NB4 (cell line): ENCODE measurements at places on chromosomes 1 and 21.

DNA sequence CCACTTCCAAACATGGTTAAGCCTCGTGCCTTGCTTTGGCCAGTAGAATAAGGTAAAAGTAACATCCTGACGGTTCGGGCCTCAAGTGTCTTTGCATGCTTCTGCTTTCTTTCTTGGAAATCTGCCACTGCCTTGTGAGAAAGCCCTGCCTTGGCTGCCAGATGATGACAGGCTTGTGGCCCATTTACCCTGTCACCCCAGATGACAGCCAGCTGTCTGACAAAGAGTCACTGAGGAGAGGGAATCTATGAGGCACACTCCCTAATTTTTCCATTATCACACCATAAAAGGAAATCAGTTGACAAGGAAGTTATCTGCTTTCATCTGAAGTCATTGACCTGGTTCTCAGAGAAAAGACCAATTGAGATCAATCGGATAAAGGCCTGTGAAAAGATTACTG lies 199.8 kb downstream of the USH2A start:
- DNase-seq = no peak

DNA sequence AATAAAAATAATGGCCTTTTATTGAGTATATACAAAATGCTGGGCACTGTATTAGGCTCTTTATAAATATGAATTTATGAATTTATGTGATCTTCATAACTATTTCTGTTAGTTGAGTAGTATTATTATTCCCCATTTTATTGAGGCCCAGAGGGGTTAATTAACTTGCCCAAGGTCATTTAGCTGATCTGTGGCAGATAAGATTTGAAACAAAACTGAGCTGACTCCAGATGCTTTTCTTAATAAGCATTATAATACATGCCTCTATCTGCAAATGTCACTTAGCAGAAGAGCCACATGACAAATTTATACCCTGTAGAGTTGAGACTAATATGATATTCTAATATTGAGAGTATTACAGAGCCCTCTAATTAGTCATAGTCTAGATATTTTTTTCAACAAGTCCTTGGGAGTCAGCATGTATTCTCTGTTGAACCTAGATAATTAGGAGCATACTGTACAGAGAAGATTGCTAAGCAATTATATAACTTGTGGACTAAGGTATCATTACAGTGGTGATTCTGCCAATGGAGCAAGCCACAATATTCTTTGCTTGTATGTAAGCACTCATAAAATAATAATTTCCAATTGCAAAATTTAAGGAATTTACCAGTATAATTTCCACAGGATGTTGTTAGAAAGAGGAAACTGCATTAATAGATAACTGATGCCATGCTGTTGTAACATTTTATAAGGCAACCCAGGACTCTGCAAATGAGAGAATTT lies 112.0 kb downstream of the LRRC40 start:
- DNase-seq = no peak

DNA sequence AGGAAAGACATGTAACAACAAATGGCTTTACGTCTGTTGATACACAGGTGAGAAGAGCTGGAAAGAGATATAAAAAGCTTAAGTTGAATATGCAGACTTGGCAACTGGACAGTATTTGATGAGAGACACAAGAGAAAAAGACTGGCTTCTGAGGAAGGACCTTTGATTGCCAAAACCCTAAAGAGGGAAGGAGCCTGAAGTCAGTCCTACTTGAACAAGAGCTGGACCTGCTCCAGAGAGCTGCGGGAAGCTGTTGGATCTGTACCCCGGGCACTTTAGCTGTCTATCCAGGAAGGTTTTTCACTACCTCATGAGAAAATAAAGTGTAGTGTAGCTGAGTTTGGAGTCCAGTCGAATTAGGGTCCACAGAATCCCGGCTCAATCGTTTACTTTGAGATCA lies 25.3 kb upstream of the LRRC8B start:
- DNase-seq = no peak

DNA sequence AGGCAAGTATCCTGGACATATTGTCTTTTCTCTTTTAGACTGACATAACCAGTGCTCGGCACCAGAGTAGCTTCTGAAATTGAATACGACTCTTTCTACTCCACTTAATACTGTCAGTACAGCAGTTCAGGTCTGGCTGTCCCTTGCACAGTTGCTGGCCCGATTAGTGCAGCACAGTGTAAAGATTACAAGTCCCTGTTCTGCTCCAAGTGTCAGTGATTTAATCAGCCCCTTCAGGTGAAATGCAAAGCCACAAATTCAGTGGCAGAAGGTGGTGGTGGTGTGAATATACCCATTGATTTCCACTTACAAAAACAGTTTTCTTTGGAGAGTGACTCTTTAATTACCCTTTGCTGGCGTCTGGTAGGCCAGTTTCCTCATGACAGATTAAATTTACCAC lies 545.4 kb downstream of the ADGRL2 start:
- no peak for DNase-seq

- no peak for DNase-seq
Observed at GRCh38 chr1:42004860-42005259, 86.1 kb upstream of the HIVEP3 start.

- no peak for DNase-seq
Observed at GRCh38 chr1:8714173-8714572, 103.3 kb downstream of the RERE start.

DNA sequence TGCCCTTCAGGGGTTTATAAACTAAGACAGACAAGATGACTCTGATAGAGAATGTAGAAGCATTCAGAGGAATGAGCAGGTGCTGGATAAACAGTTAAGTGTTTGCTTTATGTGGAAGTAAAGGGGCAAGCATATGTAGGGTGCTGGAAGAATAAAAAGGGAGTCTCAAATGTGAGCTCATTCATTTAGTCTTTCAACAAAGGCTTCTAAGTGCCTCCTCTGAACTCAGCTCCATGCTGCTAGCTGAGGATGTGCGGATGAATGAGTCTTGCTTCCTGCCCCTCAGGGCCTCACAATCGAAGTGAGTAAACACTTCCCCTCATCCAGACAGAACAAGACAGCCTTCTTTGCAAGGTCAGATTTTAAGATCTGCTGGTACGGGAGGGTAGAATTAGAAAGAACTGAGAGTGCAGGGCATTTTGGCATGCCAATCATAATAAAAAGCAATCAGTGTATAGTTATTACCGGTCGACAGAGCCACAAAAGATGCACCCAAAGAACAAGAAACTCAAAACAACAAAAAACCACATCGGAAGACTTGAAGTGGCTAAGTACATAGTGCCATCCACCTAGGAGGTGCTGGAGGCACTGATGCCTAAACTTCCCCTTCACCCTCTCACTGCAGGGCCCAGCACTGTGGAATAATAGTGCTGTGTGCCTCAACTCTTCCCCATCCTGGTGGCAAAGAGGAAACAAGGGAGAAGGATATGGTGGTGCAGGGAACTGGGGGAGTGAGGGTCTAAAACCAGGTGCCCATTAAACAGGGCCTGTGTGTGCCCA lies 69.8 kb downstream of the TNR start:
- DNase-seq = no peak

- peak; percentile 79 for DNase-seq
Observed at GRCh38 chr1:40877698-40878097, 15.5 kb upstream of the CITED4 start.

DNA sequence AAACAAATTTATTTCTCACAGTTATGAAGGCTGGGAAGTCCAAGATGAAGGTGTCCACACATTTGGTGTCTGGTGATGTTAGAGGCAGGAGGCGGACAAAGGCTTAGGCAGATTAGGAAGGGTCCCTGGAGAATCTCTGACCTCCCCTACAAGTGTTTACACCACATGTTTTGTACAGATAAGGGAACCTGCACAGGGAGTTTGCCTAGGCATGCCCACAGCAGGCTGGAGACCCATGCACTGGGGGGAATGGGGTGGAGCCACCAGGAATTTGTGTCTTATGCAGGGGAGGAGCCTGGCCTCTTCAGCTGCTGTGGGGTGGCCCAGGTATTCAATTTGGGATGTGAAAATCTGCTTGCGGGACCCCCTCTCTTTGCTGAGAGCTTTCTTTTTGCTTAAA lies 131.3 kb downstream of the PATJ start:
- DNase-seq = no peak

- DNase-seq = no peak
Observed at GRCh38 chr1:248359415-248359814, 2.0 kb upstream of the OR2T4 start.

DNA sequence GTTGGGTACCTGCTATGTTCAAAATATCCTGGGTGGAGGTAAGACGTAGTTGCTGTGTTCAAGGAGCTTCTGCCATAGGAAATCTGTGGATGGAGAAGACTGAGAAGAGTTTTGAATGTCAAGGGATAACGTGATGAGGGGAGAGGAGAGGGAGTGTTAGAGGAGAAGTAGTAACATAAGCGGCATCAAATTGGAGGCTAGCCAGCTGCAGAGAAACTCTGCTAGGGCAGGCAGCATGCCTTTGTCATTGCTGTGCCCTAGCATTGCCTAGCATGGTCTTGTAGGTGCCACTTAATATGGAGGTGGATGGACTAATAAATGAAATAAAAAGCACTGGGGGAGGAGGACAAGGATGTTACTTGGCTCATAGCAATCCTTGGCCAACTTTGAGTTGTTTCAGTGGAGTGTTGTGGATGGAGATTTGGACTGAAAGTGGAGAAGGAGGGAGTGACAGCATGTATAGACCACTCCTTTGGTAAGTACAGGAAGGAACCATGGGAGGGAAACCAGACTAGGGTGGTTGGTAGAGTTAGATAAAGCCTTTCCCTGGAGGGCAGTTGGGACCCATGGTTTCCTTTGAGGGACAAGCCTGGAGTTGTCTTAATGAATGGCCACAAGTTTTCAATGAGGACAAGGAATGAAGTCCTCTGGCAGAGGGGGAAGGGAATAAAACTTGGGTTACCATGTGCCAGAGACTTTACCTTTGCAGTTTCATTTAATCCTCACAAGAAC lies 6.3 kb downstream of the VANGL1 start:
- no peak for DNase-seq

- DNase-seq = peak; percentile 82
Observed at GRCh38 chr1:26027716-26028489, 6.3 kb downstream of the EXTL1 start.

- DNase-seq = no peak
Observed at GRCh38 chr1:6868660-6869380, 83.6 kb downstream of the CAMTA1 start.

DNA sequence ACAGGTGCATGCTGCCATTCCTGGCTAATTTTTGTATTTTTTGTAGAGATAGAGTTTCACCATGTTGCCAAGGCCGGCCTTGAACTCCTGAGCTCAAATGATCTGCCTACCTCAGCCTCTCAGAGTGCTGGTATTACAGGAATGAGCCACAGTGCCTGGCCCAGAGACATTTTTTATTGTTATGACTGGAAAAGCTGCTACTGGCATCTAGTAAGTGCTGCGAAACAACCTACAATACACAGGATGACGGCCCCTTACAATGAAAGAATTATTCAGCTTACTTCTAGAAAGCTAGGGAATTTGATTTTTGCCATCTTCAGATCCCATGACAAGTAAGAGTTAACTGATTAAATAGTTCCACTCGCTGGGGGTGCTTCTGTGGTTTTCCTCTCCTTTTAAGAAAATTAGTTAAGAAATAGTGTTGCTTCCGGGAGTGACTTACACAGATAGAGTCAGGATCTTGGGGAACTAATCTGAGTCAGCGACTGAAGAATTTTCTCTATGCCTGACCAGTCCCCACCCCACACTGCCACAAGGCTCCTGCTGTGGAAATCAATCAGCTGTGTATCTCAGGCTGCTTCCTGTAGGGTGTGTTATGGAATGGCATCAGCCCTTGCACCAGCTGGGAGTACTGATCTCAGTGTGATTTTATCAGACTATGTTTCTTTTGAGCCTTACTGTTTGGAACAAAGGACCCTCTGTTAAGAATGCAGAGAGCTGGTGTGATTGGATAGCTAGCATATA lies 93.0 kb upstream of the BMP8A start:
- peak; percentile 87 for DNase-seq

DNA sequence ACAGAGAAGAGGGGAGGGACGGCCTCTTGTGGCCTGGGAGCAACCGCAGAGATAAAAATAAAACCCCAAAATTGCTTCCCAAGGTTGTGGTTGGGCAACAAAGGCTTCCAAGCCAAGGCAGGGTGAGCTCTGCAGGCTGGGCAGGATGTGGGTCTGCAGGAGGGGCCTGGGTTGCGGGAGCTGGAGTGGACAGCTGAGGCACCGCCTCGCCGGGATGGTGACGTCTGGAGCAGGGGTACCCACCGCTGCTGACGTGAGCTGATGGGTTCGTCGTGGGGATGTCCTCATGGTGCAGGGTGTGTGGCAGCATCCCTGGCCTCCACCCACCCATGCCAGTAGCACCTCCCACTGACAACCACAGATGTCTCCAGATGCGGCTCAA lies 3.7 kb downstream of the AURKAIP1 start:
- DNase-seq = peak; percentile 94

DNA sequence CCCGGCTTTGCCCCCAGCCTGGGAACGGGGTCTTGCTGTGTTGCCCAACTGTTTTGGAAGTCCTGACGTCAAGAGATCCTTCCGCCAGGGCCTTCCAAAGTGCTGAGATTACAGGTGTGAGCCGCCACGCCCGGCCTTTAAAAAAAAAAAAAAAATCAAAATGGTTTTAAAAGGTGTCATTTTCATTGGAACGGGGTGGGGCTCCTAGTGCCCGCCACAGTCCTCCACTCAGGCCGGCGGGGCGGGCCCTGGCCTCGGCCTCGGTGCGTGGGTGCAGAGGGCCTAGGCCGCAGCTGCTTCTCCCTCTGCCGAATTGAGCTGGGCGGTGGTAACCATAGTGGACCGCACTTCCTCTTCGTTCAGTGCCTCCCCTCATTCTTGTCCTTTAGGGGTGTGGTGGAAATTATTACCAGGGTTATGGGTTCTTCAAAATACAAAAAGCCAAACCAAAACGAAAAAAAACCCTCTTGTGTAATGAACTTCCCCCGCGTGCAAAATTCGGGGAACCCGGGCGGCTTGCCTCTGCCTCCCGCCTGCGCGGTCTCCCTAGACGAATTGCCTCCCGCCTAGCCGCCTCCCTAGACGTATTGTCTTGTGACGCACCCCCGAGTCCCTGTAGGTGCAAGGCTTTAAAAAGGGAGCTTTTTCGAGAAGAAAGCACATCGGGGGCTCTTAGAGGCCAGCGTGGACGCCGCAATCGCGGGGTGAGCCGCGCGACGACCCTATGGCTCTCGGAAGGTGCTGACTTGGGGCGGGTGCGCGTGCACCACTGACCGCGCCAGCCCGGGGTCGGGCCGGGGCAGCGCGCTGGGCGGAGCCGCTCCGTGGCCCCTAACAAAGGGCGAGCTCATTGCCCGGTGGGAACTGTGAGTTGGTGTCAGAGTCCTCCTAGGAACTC lies 10.5 kb upstream of the SPEN start:
- peak; percentile 84 for DNase-seq

DNA sequence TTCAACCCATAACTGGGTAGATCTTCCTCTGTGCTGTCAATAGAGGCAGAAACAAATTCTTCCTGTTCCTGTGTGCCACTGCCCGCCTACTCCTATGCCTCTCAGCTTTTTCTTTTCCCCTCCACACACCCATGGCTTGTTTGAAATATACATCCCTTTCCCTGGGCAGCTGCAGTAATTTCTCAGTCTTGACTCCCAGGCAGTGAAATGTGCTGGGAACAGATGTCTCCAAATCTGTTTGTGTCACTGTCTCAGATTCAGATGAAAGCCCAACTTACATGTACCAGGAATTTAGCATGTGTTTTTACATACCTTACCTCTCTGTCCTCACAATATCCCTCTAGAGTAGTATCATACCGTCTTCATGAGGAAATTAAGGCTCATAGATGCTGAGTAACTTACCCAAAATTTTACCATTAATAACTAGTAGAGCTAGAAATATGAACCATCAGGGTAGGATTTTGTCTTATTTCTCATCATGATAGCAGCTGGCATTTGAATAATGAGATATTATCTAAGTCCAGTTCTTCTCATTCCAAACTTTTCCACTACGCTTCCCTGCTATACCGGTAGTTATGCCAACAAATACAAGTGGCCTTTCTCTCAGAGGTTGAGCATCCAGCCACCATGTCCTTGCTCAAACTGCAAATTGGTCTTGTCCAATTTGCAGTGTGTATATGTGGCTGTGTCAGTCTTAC lies 4.7 kb upstream of the VASH2 start:
- no peak for DNase-seq
